ENCODE measurements at places on chromosomes 4 and X.

DNA sequence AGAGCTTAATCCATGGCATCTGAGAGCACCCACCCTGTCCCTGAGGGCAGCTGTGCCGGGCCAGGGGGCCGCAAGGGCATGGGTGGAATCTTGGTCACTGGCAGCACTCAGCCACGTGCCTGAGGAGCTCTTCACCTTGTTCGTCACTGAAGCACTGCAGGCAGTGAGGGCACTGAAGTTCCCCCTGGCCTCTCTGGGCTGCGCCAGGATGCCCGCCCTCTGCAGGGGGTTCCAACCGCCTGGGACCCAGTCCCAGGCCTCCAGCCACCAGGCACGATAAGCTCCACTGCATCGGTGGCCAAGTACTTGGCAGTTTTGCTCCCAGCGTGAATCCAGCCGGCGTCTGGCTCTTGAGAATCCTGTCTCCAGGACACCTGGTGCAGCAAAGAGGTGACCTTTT is 96.4 kb upstream of the MED14 start:
- no peak for DNase-seq

- no peak for DNase-seq
Observed at GRCh38 chrX:96689991-96690390, 5.3 kb downstream of the DIAPH2 start.

DNA sequence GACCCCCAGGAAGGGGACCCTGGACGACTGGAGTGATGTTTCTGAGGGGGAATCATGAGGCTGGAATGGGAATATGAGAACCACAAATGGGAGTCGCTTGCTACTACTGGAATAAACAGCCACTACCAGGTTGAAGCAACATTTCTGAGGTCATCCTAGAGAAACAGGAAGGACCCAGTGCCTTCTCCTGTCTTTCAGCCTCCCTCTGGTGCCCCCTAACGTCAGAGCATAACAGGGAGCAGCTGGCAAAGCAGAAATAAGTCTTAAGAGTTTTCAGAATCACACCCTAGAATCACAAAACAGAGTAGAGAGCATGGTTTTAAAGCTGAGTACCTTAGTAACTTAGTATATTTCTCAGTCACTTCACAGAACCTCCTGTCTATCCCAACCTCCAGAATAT is 347.8 kb upstream of the PITX2 start:
- DNase-seq, result no peak

- no peak for DNase-seq
Observed at GRCh38 chrX:17984415-17984814, 123.3 kb upstream of the RAI2 start.

DNA sequence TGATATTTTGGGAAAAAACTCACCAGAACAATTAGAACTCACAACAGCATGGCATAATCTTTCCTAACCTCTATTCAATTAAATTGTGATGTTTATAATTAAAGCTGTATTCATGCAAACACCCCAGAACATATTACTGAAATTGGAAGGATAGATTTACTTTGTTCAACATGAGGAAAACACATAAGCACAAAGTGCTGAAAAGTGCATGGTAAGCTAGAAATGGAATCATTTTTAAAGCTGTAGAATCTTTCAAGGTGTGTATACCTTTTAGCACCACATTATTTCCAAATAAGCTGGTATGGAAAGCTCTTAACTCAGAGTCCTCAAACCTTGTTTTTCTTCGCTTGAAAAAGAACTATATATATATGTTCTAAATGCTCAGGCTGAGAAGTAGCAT is 90.8 kb upstream of the NAP1L5 start:
- DNase-seq, result no peak

DNA sequence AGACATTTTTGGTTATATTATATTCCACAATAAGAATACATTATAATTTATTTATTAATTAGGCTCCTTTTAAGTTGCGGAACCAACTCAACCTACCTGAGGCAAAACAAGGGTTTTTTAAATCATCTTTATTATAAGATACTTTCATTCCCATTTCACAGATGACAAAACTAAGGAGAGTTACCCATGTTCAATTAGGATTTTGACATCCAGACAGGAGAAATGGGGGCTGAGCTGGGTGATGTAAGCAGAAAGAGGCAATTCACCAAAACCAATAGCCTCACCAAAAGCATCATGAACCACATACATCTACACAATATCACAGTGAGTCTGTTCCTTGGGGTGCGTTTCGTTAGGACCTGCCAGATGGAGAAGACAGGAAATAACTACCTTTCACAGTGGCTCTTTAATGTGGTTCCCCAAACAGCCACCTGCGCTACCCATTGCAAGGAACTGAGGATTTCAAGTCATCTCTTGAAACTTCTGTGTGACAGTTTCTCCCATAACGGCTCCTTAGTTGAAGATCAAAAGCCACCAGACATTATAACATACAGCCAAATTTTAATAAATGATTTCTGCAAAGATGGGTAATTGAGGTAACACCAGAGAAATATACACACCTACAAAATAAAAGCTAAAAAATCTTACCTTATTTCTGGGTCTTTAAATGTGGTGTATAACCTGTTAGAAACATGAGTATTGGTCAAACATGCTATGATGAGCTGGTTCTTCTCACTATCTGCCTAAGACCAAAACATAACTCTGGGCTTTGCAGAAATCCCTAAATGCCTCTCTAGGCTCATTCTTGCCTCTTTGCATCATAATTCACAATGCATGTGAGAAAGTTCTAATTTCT is 190.6 kb upstream of the LEF1 start:
- peak; percentile 30 for DNase-seq

GRCh38 chrX:147832707-147833348 is 78.9 kb upstream of the FMR1 start:
- no peak for DNase-seq

- DNase-seq, result no peak
Observed at GRCh38 chrX:42746606-42747005, 31.4 kb downstream of the PPP1R2C start.

DNA sequence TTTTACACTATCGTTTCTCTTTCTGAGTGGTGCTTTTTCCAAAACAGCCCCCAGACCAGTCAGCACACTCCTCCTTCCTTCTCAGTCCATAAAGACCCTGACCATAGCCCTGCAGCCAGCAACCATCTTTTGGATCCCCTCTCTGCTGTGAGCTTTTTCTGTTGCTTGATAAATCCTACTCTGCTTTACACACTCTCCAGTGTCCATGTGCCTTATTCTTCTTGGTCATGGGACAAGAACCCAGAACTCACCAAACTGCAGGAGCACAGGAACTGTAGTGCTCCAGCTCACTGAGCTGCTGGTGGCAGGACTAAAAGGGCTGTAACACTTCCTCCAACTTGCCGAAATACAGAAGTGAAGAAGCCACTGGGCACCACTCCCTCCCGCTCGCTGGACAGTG is 32.5 kb downstream of the COX18 start:
- no peak for DNase-seq

GRCh38 chr4:188308142-188308541 is 168.9 kb downstream of the TRIML1 start:
- DNase-seq, result no peak

- DNase-seq, result no peak
Observed at GRCh38 chr4:24748758-24749350, 46.5 kb upstream of the SOD3 start.

DNA sequence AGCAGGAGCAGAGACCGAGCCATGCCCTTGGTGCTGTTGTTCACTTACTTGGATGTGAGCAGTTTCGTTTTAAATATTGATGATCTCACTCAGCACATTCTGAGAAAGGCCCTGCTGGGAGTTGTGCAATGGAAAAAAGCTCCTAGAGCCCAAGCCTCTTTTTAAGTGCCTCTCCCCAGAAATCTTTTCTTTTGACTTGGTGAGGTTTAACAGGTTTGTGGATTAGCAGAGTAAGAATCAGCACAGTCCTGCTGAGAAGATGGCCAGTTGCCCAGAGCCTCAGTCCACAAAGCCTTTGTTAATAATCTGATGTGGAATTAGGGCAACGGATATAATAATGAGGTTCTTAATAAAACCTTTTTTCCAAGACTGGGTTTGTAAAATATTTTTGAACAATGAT is 157.5 kb upstream of the ATP6AP2 start:
- DNase-seq, result no peak

DNA sequence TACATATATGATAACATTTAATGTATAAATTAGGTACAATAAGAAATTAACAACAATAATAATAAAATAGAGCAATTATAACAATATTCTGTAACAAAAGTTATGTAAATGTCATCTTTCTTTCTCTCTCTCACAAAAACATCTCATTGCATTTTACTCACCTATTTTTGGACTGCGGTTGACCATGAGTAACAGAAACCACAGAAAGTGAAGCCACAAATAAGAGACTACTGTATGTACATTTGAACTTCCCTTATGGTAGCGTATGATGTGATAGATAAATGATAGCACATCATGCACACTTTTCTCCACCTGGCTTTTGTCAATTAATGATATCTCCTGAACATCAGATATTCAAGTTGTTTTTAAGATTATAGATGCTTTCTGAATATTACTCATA is 80.5 kb downstream of the HNRNPD start:
- DNase-seq, result no peak

- no peak for DNase-seq
Observed at GRCh38 chr4:89615051-89615450, 221.9 kb downstream of the SNCA start.

GRCh38 chr4:135694066-135694465 is 1492.5 kb upstream of the PABPC4L start:
- DNase-seq, result no peak

GRCh38 chr4:141375855-141376254 is 155.2 kb downstream of the ZNF330 start:
- no peak for DNase-seq

- no peak for DNase-seq
Observed at GRCh38 chrX:41198410-41198809, 113.2 kb downstream of the USP9X start.

DNA sequence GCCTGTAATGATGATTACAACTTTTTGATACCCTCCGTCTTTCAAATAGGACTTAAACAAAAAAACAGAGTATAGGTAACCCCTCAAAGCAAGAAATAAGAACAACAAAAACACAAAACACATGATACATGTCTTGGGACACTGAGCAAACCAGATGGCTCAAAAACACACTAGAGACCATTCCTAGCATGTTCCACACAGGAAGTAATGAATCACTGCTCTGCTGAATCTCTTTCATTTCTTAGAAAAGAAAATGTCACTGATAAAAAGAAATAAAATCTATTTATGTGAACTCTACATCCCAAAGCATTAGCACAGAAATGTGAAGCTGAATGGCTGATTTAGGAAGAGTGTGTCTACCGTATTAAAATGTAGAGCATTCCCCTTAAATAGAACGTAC is 134.5 kb upstream of the IL15 start:
- no peak for DNase-seq

- no peak for DNase-seq
Observed at GRCh38 chr4:158535130-158535614, 13.5 kb downstream of the RXFP1 start.

DNA sequence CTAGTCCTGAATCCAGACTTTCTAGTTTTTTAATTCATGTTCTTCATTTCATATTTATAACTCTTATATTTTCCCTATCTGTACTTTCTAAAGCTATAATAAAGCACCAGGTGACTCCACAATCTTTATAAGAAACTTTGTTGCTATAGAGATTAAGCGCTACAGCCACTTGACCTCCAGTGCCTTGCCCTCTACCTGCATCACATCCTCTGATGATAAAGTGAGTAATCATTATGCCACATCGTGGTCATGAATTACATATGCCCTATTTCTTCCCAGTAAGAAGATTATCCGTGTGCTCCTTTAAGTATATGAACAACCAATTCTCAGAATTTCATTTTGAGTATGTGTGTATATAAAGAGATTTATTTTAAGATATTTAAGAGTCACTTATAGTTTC is 6.8 kb upstream of the DYNLT3 start:
- DNase-seq, result no peak

GRCh38 chr4:182862921-182863320 is 54.3 kb downstream of the DCTD start:
- no peak for DNase-seq

DNA sequence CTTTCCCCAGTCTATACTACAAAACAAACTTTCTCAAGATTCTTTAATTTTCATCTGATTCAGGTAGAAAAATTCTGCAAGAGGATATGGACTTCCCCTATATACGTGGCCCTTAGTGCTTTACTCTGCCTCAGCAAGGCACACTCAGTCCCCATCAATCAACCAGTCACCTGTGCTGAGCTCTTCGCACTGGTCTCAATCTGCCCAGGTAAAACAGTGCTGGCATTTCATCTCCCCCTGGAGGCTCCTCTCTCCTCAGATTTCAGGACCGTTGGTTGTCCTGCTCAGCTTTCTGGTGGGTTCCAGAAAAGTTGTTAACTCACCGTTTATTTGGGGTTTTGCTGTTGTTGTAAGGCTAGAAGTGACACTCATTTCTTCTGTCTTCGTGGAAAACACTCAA is 518.1 kb downstream of the TRIML1 start:
- DNase-seq, result no peak

DNA sequence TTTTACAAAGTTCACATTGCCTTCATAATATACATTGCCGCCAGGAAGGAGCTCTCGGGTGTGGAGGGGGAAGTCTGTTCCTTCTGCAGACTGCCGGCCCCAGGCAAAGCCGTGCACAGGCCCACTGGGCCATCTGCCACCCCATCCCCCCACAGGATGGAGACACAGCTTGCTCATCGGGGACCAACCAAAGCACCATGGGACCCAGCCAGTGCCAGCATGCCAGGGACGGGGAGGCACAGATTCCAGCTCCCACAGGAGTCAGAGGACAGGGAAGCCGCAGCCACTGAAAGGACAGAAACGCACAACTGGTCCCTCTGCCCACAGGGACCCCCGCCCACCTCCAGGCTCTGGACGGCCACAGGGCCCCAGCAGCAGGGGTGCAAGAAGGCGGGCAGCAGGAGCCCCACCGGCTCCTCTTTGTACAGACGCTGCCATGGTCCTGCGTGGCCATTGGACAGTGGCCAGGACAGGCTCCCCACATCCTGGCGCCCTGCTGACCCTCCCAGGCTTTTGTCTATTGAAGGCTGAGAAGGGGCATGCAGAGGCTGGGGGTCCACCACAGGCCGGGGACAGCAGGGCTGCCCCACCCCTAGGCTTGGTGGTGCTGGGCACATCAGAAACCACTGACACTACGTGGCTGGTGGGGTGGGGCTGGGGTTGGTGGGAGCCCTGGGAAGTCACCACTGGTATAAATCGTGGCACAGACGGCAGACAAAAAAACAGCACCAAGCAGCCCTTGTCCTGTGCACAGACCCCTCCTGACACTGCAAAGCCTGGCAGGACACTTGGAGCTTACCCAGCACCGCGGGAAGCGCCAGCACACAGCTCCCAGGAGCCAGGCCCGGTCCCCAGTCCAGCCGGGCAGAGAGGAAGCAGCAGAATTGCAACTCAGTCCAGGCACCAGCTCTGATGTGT is 89.0 kb downstream of the FAM53A start:
- DNase-seq, result no peak

DNA sequence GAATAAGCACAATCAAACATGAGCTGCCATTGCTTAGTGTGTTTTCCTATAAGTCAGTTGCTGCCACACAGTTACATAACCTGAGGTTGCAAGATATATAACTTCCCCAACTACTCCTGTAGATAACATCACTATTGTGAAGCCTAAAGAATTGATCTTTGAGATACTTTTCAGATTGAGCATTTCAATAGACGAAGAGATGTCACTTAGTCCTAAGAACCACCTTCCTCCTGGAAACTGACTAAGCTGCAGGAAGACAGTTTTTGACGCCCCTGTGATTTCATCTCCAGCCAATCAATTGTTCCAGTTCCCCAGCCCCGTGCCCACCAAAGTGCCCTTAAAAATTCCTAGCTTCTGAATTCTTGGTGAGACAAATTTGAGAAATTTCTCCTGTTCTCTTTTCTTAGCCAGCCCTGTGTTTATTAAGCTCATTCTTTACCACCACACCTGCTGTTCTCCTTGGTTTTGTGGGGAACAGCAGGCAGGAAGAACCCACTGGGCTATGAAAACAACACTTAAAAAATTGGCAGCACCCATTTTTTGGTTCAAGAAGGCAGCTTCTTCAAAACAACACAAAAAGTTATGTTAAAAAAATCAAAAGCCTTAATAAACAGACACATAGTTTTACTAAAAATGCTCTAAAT is 317.1 kb upstream of the PABPC4L start:
- no peak for DNase-seq
